Naive thymus-derived CD4-positive, alpha-beta T cell (primary cell): ENCODE measurements at places on chromosomes 1 and 21.
A peak's percentile ranks its signal among the peaks of the same experiment; 100 is the strongest.

DNA sequence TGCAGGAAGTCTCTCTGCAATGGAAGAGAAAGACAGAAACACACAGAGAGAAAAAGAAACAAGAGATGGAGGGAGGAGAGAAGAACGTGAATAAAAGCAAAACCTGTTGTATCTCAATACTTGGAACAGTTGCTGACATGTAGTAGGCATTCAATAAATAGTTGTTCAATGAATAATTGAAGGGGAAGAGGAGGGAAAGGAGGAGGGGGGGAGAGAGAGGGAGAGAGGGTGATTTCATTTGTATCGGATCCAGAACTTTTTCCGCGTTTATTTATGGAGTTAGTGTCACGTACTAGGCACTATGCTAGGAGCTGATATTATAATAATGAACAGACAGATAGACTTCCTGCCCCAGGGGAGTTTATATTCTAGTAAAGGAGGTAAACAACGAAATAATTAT is 144.1 kb downstream of the OMA1 start:
- H3K27ac ChIP-seq = no peak overlapping the region
- H3K4me3 ChIP-seq = no peak overlapping the region
- no peaks in the 10 kb centered on the region for H3K36me3 ChIP-seq

DNA sequence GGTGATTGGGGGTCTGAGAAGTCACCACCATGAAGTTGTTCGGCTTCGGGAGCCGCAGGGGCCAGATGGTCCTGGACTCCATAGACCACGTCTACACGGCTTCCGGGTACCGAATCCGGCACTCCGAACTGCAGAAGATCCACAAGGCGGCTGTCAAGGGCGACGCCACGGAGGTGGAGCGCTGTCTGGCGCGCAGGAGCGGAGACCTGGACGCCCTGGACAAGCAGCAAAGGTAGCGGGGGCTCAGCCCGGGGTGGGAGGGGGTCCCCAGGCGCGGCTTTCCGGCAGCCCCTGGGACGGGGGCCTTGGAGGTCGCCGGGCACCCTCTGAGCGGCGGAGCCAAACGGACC is 146.5 kb downstream of the LIPI start:
- no peak for DNase-seq
- H3K27me3 ChIP-seq = no peaks in the 10 kb centered on the region
- H3K4me3 ChIP-seq = no peak overlapping the region
- H3K4me1 ChIP-seq = no peaks in the 10 kb centered on the region
- H3K36me3 ChIP-seq = no peaks in the 10 kb centered on the region

- H3K36me3 ChIP-seq = no peaks in the 10 kb centered on the region
- no peaks in the 10 kb centered on the region for H3K27me3 ChIP-seq
- no peak overlapping the region for H3K27ac ChIP-seq
Observed at GRCh38 chr21:34715518-34715917, 46.7 kb downstream of the CLIC6 start.

GRCh38 chr21:29347274-29347681 is 48.6 kb downstream of the BACH1 start:
- no peak overlapping the region for H3K4me3 ChIP-seq
- H3K27ac ChIP-seq = no peak overlapping the region
- H3K4me1 ChIP-seq = peaks cover 6% of the 10 kb centered on the region
- H3K36me3 ChIP-seq = no peaks in the 10 kb centered on the region
- DNase-seq = no peak

- no peak for DNase-seq
- no peaks in the 10 kb centered on the region for H3K27me3 ChIP-seq
- H3K4me1 ChIP-seq = no peaks in the 10 kb centered on the region
- no peak overlapping the region for H3K27ac ChIP-seq
Observed at GRCh38 chr1:231053493-231054162, 13.6 kb upstream of the FAM89A start.

DNA sequence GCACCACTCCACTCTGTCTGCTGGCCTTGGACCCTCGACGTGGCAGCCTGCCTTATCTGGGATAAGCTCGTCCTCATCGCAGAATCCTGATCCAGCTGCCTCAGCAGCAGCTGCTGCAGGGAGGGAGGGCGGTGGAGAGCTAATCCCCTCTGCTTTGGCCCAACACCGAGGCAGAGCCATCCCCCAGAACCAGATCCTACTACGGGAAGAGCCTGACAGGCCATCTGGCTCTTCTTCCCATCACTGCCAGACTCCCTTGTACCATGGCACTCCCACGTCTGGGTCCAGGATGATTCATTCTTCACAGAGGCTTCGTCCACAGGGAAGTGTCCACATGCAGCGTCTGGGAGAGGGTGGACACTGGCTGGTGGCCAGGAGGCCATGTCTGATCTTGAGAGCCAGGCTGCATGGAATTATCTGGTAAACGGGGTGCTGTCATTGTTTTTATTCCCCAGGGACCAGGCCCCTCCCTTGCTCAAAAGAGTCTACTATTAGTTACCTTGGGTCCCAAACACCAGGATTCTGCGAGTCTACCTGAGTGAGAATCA is 14.6 kb upstream of the PKP1 start:
- H3K27me3 ChIP-seq = no peaks in the 10 kb centered on the region
- H3K36me3 ChIP-seq = no peaks in the 10 kb centered on the region
- no peak overlapping the region for H3K27ac ChIP-seq
- no peaks in the 10 kb centered on the region for H3K4me1 ChIP-seq
- no peak for DNase-seq

DNA sequence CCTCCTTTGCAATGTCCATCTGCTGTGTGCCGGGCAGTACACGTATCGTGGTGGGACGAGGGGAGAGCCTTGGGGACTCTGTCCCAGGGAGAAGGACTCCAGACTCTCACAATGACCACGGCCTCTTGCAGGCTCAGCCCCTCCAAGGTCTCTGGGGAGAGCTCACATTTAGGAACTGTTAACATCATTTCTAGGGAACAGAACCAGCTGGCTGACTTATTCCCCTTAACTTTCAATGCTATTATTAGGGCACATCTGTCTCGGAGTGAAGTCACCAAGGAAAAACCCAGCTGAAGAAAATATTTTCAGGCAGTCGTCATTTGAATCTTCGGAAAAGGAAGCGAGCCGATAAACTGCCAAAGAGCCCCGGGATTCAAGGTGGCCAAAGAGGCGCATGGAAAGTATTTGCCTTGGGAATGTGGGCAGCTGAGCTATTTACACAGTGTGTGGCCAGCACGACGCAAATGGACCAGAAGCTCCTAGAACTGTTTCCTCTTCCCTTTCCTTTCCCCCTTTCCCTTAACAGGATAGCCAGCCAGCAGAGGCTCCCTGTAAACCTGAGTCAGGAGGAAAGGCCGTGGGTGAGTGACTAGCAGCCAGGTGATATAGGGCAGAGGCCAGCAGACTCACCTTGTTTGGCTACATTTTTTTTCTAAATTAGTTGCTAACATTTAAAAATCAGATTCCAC is 74.5 kb downstream of the ITPKB start:
- H3K27me3 ChIP-seq = no peaks in the 10 kb centered on the region
- H3K4me3 ChIP-seq = peak overlapping the region; percentile 2
- peaks cover 81% of the 10 kb centered on the region for H3K4me1 ChIP-seq
- no peaks in the 10 kb centered on the region for H3K36me3 ChIP-seq
- H3K27ac ChIP-seq = no peak overlapping the region
- no peak for DNase-seq
